ENCODE measurements at places on chromosomes 5 and 9.
A peak's percentile ranks its signal among the peaks of the same experiment; 100 is the strongest.

DNA sequence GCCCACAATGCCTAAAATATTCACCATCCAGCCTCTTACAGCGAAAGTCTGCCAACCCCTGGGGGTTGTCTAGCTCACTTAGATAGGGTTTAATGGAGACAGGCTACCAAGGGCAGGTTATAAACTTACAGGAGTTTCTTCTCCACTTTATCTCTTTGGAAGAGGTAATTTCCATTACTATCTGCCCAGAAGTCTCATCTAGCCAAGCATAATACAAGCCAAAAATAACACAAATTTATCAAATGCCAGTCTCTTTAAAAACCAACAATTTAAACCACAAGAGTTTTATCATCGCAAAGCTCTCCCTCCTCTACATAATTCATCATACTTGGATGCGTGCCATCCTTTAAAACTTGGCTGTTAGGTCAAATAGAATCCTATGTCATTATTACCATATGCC lies 6.2 kb downstream of the RBM22 start:
- no peak for DNase-seq

DNA sequence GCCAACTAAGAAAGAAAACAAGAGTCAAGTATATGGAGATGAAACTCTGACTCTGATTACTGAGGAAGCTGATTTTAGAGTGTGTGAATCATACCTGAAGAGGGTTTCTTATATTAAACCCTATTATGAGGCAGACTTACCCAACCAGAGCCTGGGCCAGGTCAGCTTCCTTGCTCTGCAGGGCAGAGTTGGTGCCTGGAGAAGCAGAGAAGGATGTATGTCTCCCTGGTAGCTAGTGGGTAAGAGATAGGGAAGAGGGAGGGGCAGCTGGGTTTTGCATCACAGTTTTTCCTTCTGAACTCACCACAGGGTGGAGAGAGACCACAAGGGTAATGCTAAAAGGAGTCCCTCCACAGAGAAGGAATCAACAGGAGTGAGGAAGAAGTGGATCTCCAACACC lies 104.1 kb downstream of the CMYA5 start:
- peak; percentile 29 for DNase-seq

GRCh38 chr5:133341296-133341695 lies 271.0 kb downstream of the FSTL4 start:
- DNase-seq, result no peak

- peak; percentile 46 for DNase-seq
These were observed 6.2 kb downstream of the OR2S2 start for GRCh38 chr9:35951736-35952135.

DNA sequence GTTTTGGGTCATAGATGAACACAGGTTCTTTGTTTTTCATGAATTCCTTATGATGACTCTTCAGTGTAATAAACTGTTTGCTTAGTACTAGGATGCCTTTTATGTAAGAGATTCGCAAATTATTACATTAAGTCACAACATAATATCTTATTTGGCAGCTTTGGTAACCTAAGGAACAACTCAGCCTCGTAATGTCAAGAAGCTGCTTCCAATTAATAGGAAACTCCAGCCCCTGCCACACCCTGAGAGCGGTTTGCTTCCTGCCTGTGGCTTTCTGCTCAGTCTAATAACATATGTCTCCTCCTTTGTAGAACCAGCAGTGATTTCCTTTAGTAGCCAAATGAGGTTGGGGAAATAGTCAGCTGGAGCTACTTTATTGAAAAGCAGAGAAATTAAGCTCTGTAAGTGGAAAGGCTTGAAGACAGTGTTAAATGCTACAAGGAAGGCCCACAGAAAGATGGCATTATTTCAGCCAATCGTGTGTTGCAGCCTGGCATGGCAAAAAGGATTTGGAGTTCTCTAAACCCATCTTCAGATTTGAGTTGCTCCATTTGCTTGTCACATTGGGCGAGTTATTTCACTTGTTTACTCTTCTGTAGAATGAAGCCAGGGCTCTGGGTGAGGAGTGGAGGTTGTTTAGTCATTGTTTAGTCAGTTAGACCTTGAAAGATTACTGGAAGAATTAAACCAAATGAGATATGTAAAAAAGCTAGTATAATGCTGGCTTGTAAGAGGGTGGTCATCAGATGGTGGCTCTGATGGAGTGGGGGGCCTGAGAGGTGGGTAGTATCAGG lies 54.1 kb downstream of the MTAP start:
- DNase-seq, result no peak

DNA sequence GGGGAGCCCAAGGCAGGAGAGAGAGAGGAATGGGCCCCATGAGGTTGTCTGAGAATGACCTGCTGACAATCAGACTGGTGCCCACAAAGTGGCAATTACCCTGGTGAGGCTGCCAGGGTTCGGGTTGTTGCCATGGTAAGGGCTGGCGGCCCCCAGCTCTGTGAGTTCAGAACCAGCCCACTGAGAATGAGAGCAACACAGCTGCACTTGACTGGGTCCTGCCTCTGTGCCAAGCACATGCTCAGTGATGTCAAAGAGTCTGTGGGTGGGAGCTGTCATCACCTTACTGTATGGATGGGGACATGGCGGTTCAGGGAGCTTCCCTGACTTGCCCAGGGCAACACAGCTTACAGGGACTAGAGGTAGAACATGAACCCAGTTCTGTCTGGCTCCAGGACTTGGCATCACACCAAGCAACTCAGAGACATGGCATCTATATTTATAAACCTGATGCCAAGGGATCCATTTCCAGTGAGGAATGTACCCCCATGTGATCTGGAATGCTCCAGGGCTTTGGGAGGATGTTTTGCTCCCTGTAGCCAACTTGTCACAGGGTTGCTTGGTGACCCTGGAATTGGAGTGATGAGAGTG lies 38.2 kb upstream of the TEX48 start:
- peak; percentile 50 for DNase-seq

GRCh38 chr5:137629646-137630045 lies 106.2 kb downstream of the KLHL3 start:
- DNase-seq, result peak; percentile 68

DNA sequence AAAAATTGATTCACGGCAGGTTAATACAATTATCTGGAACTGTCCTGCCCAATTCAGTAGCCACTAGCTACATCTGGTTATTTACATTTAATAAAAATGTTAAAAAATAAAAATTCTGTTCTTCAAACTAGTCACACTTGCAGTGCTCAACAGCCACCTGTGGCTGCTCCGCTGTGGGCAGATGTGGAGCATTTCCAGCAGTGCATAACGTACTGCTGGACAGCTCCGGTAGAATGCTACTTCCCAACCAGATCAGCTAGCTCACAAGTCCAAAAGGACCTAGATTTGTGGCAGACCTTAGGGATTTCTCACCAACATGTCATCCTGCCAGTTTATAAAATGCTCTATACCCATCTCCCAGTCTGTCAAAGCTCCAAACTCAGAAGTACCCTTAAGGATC lies 42.8 kb downstream of the SETX start:
- DNase-seq, result no peak

- peak; percentile 35 for DNase-seq
These were observed 37.9 kb downstream of the SLC6A7 start for GRCh38 chr5:150227606-150228273.

- DNase-seq, result no peak
These were observed 14.4 kb downstream of the RXRA start for GRCh38 chr9:134340475-134341160.

DNA sequence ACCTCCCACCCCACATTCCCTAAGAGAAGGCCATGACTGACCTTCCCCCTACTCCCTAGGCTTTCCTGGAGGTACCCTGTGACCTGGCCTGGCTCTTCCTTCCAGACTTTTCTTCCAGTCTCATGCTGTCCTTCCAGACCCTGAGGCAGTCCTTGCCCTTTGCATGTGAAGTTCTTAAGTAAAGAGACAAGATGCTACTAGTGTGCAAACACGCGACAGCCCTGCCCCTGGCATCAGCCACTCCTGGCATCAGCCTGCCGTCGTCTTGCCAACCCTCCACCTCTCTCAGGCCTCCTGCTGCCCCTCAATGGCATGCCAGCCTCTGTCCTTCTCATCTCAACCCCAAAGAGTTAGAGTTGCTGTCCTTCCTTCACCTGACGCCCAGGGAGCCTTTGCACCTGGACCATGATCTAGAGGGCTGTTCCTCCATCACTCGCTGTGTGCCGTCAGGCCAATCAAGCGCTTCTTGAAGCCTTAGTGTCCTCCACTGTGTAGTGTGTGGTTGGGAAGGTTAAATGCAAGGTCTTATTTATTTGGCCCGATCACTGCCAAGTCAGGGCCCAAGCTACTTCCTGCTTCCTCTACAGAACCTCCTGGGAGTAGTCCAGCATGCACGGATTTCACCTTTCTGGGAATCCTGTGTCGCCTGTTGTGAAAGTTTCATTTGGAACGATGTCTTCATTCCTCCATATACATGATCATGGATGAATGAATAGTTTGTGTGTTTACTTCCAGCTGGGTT lies 61.9 kb downstream of the WWC1 start:
- DNase-seq, result no peak

DNA sequence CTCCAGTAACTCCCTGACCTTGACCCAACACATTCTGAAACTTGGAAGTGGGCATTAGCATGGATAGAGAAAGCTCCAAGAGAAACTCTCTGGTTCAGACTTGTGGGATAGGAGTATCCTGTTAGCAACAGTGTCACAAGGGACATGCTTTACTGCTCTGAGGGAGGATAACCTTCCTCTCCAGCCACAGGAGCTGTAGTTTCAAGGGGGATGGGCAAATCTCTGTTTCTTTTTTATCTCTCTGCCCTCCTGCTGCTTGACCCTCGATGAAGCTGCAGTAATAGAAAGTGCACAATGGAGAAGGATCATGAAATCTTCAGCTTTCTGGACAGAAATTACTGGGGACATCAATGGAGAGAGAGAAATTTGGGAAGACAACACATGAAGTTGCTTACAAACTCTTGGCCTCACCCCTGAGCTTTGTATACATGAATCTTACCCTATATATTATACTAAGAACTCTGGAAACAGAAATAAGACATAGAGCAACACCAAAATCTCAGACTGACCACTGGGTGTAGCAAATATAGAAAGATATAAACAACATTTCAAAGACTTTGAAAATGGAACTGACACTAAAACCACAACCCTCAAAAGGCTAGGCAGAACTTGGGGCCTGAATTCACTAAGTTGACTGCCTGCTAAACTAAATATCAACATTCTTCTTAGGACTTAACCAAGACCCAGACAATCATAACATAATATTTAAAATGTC lies 471.0 kb upstream of the MEF2C start:
- DNase-seq, result no peak

- DNase-seq, result no peak
These were observed 145.4 kb upstream of the EGFLAM start for GRCh38 chr5:38112938-38113337.

DNA sequence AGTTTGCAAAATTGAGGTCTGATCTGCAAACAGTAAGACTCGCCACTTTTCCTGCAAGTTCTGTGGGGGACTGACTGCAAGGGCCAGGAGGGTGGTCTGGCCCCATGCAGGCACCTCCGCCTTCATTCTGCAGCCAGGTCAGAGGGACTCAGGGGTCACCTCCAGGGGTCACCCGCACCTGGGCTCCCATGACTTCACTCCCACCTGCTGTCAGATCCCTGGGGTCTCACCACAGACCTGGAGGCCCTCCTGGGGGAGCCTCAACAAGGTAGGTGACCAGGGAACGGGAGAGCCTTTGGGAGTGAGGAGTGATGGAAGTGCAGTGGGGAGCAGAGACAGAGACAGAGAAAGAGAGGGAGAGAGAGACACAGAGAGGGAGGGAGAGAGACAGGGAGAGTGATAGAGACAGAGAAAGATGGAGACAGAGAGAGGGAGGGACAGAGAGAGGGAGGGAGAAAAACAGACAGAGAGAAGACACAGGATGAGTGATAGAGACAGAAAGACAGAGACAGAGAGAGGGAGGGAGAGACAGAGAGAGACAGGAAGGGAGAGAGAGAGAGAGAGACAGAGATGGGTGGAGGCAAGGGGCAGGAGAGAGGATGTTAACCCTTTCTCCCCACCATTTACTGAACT lies 41.5 kb upstream of the SLC6A19 start:
- no peak for DNase-seq

DNA sequence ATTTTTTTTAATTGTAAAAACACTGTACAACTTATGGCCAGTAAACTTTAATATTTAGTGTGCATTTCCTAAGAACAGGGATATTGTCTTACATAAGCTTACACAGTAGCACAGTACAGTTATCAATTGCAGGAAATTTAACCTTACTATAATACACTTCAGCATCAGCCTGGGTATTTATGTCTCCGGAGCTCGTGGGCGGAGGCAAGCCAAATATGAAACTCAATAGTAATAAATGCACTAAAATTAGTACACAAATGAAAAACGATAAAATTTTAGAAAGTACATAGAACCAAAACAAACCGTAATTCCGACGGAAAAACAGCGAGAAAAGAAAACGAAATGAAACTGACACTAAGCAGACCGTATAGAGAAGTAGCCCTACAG lies 91.2 kb downstream of the ANXA2R start:
- no peak for DNase-seq

DNA sequence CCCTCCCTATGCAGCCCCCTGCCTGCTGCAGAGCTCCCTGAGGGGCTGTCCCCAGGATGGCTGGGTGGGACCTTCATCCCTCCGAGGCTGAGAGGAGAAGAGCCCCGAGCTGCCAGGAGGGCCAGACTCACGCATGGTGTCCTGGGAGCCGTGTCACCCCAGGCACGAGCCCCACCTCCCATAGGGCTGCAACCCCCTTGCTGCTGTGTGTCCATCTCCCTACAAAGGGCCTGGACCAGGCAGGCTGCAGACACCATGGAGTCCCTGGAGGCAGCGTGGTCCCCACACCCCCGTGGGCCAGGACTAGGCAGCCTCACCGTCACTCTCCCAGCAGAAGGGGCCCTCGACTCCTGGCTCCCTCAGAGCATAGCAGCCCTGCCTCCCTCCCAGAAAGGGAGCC lies 11.2 kb upstream of the SEC16A start:
- DNase-seq, result no peak

- peak; percentile 88 for DNase-seq
These were observed at the start of gene ADAMTS19 for GRCh38 chr5:129459777-129460671. ADAMTS19 (plus strand) TSS chr5:129460298; CDS start chr5:129460392, 94 bp downstream.

DNA sequence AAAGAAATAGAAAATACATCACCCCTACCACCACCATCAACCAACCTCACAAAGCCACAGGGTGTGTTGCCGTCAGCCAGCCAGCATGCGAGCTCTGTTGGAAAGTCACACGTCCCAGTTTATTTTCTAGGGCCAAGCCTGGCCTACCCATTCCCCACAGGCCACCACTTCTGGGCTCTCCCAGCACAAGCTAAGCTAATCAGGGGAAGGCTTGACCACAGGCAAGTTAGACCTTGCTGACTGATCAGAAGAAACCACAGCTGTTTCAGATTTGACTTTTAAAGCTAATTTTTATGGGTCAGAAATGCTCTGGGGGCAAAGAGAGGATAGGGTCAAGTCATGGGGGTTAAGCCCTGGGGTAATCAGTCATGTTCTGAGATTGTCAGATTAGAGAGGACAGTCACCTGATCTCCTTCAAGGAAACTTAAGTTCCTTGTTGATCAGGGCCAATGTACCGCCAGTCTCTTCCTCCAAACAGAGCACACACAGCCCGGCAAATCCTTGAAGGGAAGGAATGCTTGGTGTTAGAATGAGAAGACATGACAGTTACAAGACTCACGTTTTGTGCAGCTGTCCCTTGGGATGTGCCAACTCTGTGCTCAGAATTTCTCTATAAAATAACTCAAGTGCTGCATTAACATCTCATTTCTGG lies 7.6 kb downstream of the SHB start:
- no peak for DNase-seq
